H1 (cell line): ENCODE measurements at places on chromosomes 2 and 18. TPM values are rescaled to one million over a fixed set of nuclear protein-coding genes. Genes with fewer than 3 reads are reported as not detected.

GRCh38 chr18:55910296-55910695, 322.3 kb upstream of the TCF4 start:
- no peaks in the 10 kb centered on the region for H3K36me3 ChIP-seq
- no peak overlapping the region for H3K27ac ChIP-seq
- DNase-seq: no peak
- H3K4me3 ChIP-seq: no peak overlapping the region

- no peaks in the 10 kb centered on the region for H3K27me3 ChIP-seq
- H3K27ac ChIP-seq: no peak overlapping the region
- no peaks in the 10 kb centered on the region; the same call in 1 of the 2 replicates for H3K36me3 ChIP-seq
These were observed 6.8 kb upstream of the ARHGAP25 start for GRCh38 chr2:68727683-68728375.

GRCh38 chr18:12540751-12541150, 117.2 kb downstream of the SPIRE1 start:
- H3K4me1 ChIP-seq: no peaks in the 10 kb centered on the region
- H3K36me3 ChIP-seq: no peaks in the 10 kb centered on the region
- H3K27me3 ChIP-seq: no peaks in the 10 kb centered on the region

- H3K27me3 ChIP-seq: no peaks in the 10 kb centered on the region
- no peaks in the 10 kb centered on the region for H3K4me1 ChIP-seq
- H3K27ac ChIP-seq: no peak overlapping the region
- no peaks in the 10 kb centered on the region for H3K36me3 ChIP-seq
These were observed 27.8 kb downstream of the CACNB4 start for GRCh38 chr2:152071092-152071491.

DNA sequence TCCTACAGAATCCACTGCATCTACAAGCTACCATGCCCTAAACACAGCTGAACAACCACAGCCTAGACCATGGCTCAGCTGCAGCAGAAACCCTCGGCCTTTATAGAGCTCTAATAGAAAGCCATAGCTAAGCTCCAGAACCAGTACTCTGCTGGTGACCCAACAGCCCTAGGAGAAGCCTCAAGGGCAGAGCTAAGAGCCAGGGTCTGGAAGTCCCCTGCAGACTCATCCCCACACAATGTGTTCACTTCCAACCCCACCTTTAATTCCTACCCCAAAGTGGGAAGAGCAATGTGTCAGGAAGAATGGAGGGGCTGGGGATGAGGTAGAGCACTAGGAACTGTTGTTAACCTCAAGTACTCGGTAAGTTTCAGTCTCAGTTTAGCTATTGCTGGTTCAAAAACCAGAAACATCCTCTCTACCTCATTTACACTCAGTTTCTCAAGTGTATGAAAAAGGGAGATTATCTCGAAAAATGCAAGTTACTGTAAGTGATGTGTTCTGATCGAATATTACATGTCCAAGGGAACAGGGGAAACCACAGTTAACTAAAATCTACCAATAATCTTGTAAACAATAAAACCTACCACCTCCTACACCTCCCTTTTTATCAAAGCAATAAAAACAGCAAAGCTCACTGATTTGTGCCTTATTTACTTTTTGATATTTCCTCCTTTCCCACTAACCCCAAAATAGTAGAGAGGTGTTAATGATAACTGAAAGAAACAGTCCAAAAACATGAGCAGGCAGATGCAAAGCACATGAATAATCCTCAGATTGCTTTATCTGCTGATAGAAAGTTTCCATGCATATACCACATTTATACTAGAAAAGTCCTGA, 36.2 kb downstream of the THADA start:
- no peaks in the 10 kb centered on the region for H3K27me3 ChIP-seq
- H3K27ac ChIP-seq: no peak overlapping the region
- no peaks in the 10 kb centered on the region for H3K4me1 ChIP-seq
- no peak for DNase-seq

DNA sequence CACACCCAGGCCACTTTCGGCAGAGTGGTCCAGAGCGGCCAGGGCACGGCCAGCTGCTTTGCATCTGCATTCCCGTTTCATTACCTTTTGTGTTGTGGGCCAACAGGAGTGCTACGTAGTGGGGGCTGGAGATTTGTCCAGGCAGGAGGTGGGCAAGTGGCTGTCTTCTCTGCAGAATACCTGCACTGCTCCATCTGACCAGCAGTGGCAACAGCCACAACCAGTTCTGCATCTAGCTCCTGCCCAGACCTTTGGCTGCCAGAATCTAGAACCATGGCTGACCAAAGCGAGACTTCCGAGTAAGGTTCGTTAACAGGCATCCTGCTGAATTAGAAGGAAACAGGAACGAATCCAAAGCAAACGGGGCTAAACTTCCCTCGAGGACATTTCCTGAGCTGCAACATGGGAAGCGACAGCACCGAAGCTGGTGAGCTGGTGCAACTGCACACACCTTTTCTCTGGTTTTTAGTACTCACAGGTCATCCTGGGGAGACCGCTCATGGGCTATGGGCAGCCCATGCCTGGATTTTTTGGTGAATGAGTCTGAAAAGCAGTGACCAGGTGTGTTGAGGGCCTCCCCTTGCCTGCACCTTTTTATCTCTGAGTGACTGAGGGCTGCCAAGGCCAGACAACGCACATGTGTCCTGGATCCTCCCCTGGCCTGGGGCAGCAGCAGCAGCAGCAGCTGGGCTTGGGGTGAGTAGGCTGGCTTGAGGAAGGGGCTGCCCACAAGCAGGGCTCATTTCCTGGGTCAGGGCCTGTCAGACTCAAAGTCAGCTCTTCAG, 10.5 kb downstream of the GDF7 start:
- H3K4me1 ChIP-seq: peaks cover 15% of the 10 kb centered on the region
- H3K36me3 ChIP-seq: no peaks in the 10 kb centered on the region
- no peaks in the 10 kb centered on the region for H3K27me3 ChIP-seq
- no peak for DNase-seq

DNA sequence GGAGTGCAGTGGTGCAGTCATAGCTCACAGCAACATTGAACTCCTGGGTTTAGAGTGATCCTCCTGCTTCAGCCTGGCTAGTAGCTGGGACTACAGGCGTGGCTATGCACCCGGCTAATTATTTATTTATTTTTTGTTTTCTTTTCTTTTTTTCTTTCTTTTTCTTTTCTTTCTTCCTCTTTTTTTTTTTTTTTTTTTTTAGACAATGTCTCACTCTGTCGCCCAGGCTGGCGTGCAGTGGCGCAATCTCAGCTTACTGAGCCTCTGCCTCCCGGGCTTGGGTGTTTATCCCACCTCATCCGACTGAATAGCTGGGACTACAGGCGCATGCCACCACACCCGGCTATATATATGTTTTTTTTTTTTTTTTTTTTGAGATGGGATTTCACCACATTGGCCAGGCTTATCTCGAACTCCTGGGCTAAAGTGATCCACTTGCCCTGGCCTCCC, 1.4 kb upstream of the ANXA4 start:
- no peak overlapping the region for H3K27ac ChIP-seq
- H3K36me3 ChIP-seq: no peaks in the 10 kb centered on the region
- no peak for DNase-seq
- no peaks in the 10 kb centered on the region for H3K4me1 ChIP-seq
- no peak overlapping the region for H3K4me3 ChIP-seq

- no peaks in the 10 kb centered on the region for H3K36me3 ChIP-seq
- H3K4me1 ChIP-seq: no peaks in the 10 kb centered on the region
- H3K27ac ChIP-seq: no peak overlapping the region
- no peak overlapping the region for H3K4me3 ChIP-seq
These were observed 151.1 kb upstream of the SLC1A4 start for GRCh38 chr2:64837925-64838641.

Gene CLEC4F
- not detected in 2 replicates for total RNA-seq

Gene RND3
- 25.6 and 26.7 TPM in 2 replicates for total RNA-seq

Gene PRSS56
- total RNA-seq: not detected in 2 replicates

Gene AQP4
- 2.1 and 2.2 TPM in 2 replicates for total RNA-seq

Gene SPP2
- not detected in 2 replicates for total RNA-seq

Gene GKN1
- total RNA-seq: not detected in 2 replicates

Gene MERTK
- 6.1 and 7.0 TPM in 2 replicates for total RNA-seq

Gene ENOSF1
- 25.6 and 26.4 TPM in 2 replicates for total RNA-seq

Gene PROKR1
- total RNA-seq: 3.9 and 4.0 TPM in 2 replicates

Gene NT5C1B
- total RNA-seq: not detected in 2 replicates

Gene SLC23A3
- total RNA-seq: 0.84 and 0.90 TPM in 2 replicates
